ENCODE measurements at places on chromosomes 3 and 15.

DNA sequence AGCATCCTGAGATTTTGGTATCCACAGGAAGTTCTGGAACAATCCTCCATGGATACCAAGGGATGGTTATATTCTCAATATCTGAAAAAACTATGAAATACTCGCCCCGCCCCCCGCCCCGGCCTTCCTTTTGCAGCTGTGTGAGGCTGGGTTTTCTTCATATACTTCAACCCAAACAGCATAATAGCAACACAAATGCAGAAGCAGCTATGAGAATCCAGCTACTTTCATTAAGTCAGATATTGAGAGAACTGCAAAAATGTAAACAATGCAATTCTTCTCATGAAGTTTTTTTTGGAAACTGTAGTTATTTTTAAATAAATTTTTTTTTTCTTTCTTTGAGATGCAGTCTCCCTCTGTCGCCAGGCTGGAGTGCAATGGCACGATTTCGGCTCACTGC lies 10.9 kb upstream of the IDH2 start:
- no peak for DNase-seq

DNA sequence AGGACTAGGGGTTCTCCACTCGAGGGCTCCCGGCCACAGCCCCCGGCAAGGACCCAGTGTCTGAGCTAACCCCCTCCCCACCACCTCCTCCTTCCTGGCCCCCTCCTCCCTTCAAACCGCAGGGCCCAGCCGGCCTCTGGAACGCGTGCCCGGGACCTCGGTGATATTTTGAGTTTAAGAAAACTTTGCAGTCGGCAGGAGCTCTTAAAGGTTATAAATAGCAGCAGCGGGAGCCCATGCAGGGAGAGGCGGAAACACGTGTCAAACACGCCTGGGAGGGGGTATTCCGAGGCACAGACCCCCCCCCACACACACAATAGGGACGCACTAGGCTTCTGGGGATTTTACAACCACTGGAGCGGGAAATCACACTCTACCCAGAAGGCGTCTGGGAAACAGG lies 3.1 kb upstream of the PTH1R start:
- DNase-seq, result no peak

GRCh38 chr3:11212299-11212608 lies 58.0 kb downstream of the HRH1 start:
- no peak for DNase-seq

DNA sequence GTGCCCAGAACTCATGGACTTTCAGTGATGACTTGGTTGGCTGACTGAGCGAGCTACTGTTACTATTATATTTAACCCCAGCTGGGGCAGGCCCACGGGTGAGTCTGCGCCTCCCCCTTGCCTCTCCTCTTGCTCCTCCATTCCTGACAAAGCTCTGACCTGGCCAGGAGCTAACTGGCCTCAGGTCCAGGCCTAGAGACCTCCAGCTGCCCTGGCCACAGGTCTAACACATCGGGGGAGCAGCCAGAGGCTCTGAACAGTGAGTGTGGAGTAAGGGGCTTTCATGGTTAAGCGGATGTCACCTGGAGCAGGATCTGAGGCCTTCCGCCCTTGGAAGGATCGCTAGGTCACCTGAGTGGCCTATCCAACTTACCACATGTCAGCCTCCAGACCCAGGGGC lies 96.3 kb upstream of the HERC1 start:
- DNase-seq, result no peak

GRCh38 chr15:79244876-79245275 lies 37.6 kb upstream of the ANKRD34C start:
- DNase-seq, result no peak

GRCh38 chr3:73605412-73605811 lies 19.3 kb downstream of the PDZRN3 start:
- no peak for DNase-seq

GRCh38 chr15:22959321-22960101 lies 20.7 kb downstream of the CYFIP1 start:
- no peak for DNase-seq

DNA sequence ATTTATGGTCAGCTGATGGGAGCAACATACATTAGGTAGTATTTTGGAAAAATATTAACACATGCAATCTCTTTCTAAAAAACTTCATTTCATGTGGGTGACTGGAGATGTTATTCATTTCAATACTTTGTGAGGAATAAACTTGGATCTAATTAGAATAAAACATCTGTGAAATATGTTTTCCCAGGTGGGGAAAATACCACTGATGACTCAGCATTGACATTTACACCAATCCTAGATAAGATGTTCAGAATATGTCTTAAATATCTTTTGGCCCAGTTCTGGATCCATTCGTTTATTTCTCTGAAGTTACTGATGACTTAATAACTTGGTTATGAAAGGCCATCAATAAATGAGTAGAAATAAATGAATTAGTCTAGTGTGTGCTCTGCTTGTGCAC lies 247.6 kb downstream of the CHST2 start:
- no peak for DNase-seq

DNA sequence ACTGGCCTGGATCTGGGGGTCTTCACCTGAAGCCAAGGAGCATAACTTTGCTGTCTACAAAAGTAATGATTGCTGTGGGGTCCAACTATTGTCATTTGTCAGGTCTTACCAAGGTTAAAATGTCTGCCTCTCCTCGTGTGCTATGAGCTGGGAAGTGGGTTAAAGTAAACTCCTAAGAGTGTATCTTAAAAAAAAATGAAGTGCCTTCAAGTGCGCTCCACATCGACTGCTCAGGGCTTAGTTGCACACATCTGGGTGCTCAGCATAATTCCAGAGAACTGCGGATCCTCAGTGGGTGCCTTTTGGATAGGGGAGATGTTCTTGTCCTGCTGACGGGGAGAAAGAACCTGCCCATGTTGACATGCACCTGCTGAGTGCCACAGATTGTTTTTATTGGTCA lies 40.9 kb downstream of the EFCAB12 start:
- DNase-seq, result no peak

- no peak for DNase-seq
Measured at GRCh38 chr3:80331494-80332170, 563.8 kb upstream of the ROBO1 start.

DNA sequence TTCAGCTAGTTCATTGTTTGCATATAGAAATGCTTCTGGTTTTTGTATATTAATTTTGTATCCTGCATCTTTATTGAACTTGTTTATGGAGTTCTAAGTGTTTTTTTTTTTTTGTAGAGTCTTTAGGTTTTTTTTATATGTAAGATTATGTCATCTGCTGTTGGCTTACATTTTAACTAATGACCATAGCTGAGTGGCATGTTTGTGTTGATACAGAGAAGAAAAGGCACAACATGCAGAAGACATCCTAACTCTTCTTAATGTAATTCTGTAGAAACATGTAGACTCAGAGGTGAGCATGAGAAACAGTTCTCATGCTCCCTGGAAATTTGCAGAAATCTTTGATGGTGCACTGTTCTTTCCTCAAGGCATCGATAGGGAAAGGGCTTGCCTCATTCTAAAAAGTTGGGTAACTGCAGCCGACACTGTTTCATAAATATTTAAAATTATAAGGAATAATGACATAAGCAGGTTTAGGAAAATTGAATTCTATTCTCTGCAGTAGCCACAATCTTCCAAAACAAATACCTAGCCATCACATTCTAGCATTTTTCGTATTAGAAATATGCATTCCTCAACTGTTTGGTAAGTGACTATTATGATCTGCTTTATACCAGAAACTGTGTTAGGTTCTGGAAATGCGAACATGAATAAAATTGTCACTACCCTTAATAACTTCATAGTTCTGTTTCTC lies 499.6 kb upstream of the KCNMB2 start:
- no peak for DNase-seq

DNA sequence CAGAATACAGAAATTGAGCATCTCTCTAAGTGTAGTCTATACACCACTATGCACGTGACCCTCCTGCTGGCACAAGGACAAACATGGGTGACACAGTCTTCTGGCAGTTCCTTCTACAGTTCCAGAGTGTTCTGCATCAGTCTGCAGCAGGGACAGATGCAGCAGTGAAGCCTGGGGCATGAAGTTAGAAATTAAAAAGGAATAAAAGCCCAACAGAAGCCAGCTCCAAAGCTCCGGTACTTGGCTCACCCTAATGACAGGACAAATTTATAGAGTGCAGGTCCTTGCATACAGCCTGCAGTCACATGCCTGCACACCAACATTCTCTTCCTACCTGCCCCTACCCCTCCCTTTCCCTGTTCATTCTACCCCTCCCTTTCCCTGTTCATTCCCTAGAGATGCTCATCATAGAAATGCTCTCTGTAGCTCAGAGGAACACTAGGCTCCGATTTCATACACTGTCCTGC lies 15.0 kb downstream of the UACA start:
- no peak for DNase-seq

GRCh38 chr3:33032938-33033337 lies 64.0 kb downstream of the GLB1 start:
- no peak for DNase-seq

DNA sequence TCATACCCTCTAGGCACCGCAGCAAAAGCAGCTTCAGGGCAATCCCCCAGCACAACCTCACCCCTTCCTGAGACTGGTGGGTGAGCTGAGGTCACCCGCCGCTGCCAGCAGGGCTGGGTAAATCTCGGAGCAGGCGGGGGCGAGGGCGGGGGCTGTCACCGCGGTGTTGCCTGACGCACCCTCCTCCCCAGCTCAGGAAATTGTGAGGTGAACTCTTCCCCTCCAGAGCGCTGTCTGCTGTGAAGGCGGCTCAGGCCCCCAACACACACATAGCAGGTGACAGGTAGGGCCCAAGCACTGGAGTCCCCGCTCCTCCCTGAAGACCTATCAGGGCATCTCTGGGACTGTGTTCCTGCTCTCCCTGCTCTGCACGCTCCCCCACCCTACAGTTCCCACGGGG lies 30.2 kb upstream of the FURIN start:
- DNase-seq, result peak; percentile 69

GRCh38 chr15:81807186-81807585 lies 238.6 kb downstream of the MEX3B start:
- no peak for DNase-seq

GRCh38 chr3:111591555-111591954 lies 3.6 kb downstream of the ZBED2 start:
- no peak for DNase-seq

DNA sequence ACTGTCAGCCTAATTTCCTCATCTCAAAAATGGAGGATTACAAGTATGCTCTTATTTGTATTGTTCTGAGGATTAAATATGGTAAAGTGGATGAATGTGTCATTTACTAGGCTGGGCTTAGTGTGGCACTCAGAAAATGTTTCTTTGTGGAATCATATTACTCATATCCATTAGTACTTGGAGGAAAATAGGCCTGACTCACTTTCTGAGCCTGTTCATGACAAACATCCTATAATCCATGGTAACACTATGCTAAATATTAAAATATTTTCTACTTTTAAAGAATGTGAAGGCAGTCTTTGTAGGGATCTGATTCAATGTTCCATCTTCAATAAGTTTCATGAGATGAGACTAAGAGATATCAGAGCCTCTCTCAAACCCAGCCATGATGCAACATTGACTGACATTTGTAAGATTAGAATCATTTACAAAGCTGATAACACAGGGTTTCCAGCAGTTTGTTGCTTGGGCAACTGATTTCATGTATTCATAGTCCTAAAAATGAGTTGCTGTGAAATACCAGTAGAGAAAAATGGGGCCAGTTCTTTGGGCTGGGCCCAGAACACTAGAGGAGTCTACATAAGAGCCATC lies 1048.5 kb downstream of the NTRK3 start:
- DNase-seq, result no peak

DNA sequence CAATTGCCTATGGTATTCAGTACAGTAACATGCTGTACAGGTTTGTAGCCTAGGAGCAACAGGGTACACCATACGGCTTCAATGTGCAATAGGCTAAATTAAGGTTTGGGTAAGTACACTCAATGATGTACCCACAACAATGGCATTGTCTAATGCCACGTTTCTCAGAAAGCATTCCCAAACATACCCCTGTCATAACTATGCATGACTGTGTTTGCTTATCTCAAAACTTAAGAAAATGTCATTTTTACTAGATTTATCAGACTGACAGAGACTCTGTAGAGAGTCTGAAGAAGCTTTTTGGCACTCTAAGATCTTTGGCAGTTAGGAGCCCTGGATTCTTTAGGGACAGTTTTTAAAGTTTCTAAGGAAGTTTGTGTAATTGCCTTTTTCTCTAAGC lies 59.9 kb downstream of the MECOM start:
- no peak for DNase-seq

GRCh38 chr3:103991461-103992115 lies 1375.1 kb upstream of the ALCAM start:
- DNase-seq, result peak; percentile 5
